ENCODE measurements at places on chromosomes 16 and 17.
A peak's percentile ranks its signal among the peaks of the same experiment; 100 is the strongest.

- DNase-seq, result no peak
Measured at GRCh38 chr17:9880582-9880999, 24.5 kb downstream of the RCVRN start.

DNA sequence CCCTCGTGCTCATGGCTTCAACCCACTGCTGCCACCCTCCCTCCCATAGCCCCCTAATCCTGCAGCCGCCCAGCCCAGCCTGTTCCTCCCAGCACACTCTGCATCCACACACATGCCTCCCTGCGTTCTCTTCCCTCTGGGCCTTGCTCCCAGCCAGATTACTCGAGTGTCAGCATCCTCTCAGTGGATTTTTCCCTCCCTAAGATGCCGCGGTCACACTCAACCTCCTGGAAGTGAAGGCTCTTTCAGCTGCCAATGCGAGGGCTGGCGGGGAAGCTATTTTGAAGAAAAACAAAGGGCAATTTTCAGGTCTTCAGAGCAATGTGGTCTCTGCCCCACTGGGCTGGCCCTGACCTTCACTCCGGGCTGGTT lies 23.2 kb upstream of the CACNG5 start:
- DNase-seq, result no peak

GRCh38 chr16:29852654-29853053 lies 10.4 kb downstream of the CDIPT start:
- DNase-seq, result no peak

GRCh38 chr16:75065149-75065505 lies 51.5 kb downstream of the LDHD start:
- peak; percentile 47 for DNase-seq

- DNase-seq, result no peak
Measured at GRCh38 chr16:54055191-54055590, 231.4 kb downstream of the IRX3 start.

GRCh38 chr17:4444782-4445473 lies 11.2 kb downstream of the SPNS3 start:
- DNase-seq, result peak; percentile 54

DNA sequence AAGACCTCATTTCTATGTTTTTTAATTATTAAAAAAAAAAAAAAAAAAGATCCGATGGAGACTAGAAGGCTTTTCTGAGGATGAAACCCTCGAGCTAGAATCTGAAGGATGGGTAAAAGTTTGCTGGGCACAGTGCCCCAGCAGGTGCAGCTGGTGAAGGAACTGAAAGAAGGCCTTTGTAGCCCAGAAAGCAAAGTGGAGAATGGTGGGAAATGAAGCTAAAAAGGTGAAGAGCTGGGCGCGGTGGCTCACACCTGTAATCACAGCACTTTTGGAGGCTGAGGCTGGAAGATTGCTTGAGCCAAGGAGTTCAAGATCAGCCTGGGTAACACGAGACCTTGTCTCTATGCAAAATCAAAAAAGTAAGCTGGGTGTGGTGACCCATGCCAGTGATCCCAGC lies 50.3 kb upstream of the SEC14L1 start:
- DNase-seq, result no peak

- DNase-seq, result no peak
Measured at GRCh38 chr17:49195751-49196150, 14.6 kb downstream of the GNGT2 start.

- DNase-seq, result no peak
Measured at GRCh38 chr16:28878083-28878926, at the start of gene ATP2A1. ATP2A1 (plus strand) TSS chr16:28878488; CDS start chr16:28878672, 184 bp downstream.

DNA sequence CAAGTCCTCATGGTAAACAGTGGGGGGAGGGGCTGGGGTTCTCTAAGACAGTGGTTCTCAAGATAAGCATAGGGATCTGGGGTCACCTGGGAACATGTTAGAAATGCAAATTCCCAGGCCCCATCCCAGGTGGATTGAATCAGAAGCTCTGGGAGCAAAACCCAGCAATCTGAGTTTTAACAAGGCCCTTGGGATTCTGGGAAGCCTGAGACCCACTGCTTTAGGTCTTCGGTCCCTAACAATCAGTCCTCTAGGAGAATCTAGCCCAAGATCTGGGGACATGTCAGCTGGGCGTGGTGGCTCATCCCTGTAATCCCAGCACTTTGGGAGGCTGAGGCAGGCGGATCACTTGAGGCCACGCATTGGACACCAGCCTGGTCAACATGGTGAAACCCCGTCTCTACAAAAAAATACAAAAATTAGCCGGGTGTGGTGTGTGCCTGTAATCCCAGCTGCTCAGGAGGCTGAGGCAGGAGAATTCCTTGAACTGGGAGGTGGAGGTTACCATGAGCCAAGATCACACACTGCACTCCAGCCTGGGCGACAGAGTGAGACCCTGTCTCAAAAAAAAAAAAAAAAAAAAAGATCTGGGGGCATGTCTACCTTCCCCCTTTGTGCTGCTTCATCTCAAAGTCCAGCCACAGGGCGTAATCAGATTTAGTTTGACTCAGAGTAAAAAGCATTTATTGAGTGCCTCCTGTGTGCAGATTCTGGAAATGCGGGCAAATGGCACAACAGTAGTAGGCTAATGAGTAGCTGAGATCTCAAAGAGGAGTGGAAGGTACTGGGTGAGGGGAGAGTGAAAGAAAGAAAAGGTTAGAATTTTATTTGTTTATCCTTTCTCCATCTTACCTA lies 8.8 kb upstream of the NR1D1 start:
- DNase-seq, result no peak

DNA sequence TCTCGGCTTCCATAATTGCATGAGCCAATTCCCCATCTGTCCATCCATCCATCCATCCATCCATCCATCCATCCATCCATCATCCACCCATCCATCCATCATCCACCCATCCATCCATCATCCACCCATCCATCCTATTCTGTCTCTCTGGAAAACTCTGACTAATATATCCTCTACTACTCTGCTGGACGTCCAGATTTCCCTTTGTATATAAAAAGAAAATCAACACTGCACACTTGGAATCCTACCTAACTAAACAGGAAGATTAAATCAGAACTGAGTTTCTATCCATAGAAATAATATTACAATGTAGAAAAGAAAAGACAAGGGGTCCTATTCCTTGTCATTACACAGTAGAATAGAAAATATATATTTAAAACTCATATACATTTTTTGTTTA lies 150.3 kb upstream of the CORO6 start:
- DNase-seq, result no peak

DNA sequence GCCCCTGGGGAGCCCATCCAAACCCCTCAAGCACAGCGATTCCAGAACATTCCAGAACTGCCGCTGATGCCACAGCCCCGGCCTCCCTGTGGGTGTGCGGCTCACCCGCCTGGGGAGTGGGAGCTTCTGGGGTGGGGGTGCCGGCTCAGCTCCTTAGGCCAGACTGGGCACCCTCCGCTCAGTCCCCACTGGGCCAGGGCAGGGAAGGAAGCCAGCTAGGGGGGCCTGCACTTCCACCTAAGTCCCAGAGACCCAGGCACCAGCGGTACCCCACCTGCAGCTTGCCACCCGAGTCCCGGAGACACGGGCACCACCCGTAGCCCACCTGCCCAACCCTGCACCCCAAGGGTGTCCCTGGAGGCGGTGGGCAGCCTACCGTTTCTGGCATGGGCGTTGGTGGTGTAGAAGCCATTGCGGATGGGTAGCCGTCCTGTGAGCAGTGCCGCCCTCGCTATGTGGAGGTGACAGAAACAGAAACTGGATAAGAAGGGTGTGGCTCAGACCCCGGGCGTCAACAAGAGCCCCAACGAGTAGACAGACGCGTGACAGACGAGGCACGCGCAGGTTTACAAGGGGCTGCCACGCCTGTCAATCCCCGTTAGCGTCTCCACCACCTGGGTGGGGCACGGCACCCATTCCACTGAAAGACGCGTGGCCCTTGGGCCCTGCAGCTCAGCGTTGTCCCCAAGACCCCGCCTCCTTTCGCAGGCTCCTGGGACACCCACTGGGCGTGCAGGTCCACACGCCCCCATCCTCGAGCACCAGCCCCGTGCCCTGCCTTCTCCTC lies 15.0 kb downstream of the GALNS start:
- DNase-seq, result no peak
